Astrocyte of the cerebellum (primary cell): ENCODE measurements at places on chromosomes 11 and 22.

GRCh38 chr11:94740083-94741021 lies 27.8 kb upstream of the AMOTL1 start:
- no peak for DNase-seq

DNA sequence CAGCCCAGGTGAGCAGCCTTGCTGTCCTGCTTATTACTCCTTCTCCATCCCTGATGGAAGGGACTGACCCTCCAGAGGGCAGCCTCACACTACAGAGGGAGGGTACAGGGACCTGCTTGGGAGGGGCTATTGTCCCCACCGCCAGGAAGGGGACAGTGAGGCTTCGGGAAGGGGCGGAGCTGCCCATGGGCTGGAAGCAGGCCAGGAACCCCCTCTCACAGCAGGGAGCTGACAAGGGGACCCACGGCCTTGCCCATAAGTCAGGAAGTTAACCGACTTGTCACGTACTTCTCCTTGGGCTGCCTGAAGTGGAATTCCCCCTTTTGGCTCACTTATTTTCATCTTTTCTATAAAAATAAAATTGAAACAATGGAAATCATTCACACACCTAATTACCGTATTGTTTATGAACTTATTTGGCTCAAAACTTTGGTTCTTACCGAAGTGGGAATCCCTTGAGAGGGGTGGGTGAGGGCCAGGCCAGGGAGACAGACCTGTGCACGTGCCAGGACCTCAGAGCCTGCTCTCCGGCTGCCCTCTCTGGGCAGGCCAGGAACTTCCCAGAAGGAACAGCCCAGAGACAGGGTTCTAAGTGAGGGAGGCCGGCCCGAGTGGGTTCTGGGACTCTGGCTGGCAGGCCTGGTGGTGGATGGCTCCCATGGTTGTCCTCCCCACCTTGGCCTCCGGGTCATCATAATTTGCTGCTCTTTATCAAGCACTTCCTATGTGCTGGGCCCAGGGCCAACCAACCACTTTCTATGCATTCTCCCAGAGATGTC lies 5.8 kb downstream of the MGAT3 start:
- no peak for DNase-seq

GRCh38 chr11:89625171-89625570 lies 84.9 kb upstream of the TRIM77 start:
- DNase-seq = no peak

DNA sequence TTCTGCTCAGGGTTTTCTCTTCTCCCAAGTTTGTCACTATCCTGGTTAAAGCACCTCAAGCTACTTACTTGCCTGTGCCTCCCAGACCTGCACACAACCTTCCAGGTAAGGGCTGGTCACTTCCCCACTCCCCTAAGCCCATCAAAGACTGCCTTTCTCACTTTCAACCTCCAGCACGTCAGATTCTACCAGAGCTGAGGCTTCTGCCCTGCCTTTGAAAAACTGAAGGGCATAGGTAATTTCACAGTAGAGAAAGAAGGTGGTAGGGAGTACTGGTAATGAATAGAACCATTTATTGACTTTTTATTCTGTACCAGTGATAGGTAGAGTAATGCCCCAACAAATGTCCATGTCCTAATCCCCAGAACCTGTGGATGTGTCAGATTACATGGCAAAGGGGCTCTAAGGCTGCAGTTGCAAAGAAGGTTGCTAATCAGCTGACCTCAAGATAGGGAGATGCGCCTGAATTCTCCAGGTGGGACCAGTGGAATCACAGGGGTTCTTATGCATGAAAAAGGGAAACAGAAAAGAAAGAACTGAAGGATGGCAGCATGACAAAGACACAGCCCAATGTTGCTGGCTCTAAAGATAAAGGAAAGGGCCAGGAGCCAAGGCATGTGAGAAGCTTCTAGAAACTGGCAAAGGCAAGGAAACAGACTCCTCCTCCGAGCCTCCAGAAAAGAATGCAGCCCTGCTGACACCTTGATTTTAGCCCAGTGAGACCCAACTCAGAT lies 89.0 kb downstream of the SLC1A2 start:
- no peak for DNase-seq

DNA sequence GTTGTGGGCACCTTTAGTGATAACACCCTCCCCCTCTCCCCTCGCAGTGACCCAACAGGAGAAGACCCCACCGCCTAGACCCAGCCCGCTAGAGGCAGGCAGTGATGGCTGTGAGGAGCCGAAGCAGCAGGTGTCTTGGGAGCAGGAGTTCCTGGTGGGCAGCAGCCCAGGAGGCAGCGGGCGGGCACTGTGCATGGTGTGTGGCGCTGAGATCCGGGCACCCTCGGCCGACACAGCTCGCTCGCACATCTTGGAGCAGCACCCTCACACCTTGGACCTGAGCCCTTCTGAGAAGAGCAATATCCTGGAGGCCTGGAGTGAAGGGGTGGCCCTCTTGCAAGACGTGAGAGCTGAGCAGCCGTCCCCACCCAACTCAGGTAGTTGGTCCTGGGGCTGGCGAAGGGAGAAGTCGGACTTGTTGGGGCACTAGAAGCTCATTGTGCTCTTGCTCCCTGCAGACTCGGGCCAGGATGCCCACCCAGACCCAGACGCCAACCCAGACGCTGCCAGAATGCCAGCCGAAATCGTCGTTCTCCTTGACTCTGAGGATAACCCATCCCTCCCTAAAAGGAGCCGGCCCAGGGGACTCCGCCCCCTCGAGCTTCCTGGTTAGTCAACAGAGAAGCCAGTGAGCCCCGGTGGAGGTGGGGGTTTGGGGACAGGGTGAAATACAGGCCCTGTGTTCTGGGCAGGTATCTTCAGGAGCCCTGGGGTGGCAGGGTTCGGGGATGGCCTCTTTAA lies 4.7 kb downstream of the SPINDOC start:
- DNase-seq = no peak
